ENCODE measurements at places on chromosomes 7 and 10. TPM values are rescaled to one million over a fixed set of nuclear protein-coding genes. Genes with fewer than 3 reads are reported as not detected.

GRCh38 chr10:64156166-64156565 lies 635.0 kb downstream of the REEP3 start:
- DNase-seq = no peak

- no peak for DNase-seq
Measured at GRCh38 chr7:18221377-18222293, 194.0 kb upstream of the PRPS1L1 start.

- DNase-seq = no peak
Measured at GRCh38 chr7:46494441-46494840, 573.4 kb upstream of the IGFBP3 start.

CACNB2 gene
- total RNA-seq = 30.0 TPM

GRCh38 chr10:132010483-132010882 lies 28.8 kb upstream of the BNIP3 start:
- DNase-seq = no peak

Data from uterus (tissue), 4 donors.